NCI-H1436 (cell line): ENCODE measurements at places on chromosomes 6 and 20.

- DNase-seq, result no peak
Measured at GRCh38 chr6:57301757-57302156, 15.7 kb upstream of the PRIM2 start.

- no peak for DNase-seq
Measured at GRCh38 chr6:6634735-6635075, 46.2 kb downstream of the LY86 start.

GRCh38 chr20:59006864-59007664 lies at the start of gene CTSZ:
TSS of gene CTSZ (minus strand) at chr20:59007254. CDS start at chr20:59007128, 126 bp downstream.
- DNase-seq, result no peak

- DNase-seq, result no peak
Measured at GRCh38 chr6:63537201-63537958, 34.9 kb upstream of the LOC128125822 start.

GRCh38 chr6:26299286-26300042 lies 65.5 kb upstream of the BTN3A2 start:
- no peak for DNase-seq

GRCh38 chr6:34349211-34349610 lies 43.3 kb downstream of the NUDT3 start:
- DNase-seq, result no peak

GRCh38 chr20:58684291-58684690 lies 8.3 kb upstream of the NPEPL1 start:
- no peak for DNase-seq

DNA sequence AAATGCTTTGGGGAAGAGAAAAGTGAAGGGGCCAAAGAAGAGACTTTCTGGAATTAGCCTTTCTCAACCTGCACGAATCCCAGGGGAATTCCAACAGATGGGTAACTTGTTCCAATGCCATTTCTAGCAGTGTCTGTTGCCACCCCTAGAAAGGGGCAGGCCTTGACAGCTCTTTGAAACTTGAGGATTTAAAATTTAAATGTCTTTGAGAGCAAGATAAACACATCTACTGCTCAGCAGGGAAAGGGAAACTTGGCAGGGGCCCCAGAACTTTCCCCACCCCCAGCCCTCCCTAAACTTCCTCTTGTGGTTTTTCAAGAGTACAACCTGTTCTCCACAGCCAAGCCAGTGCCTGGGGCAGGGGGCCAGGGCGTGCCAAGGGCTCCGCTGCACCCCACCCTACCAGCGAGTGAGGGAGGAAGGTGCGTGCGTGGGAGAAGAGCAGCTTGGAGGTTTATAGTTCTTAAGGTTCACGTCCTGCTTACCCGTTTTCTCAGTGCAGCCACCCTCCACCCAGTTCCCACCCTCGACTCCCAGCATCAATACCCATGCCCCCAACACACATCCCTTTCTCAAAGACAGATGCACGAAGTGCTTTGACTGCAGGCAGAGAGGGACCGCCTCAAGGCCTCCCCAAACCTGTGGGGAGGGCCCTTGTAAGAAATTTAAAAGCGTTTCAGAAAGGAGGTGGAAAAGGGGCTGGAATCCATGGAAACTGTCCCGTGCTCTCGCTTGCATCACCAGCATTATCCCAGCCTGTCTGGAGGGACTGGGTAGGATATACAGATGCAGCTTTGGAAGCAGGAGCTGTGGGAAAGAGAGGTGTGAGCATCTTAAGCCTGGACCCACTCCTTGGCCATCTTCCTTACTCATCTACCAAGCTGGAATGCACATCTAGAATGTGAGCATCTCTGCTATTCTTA lies 4.5 kb upstream of the TAF8 start:
- DNase-seq, result peak; percentile 26

- DNase-seq, result no peak
Measured at GRCh38 chr20:48550814-48551213, 277.0 kb downstream of the PREX1 start.

- DNase-seq, result no peak
Measured at GRCh38 chr6:91633374-91634111, 1046.7 kb upstream of the MAP3K7 start.

DNA sequence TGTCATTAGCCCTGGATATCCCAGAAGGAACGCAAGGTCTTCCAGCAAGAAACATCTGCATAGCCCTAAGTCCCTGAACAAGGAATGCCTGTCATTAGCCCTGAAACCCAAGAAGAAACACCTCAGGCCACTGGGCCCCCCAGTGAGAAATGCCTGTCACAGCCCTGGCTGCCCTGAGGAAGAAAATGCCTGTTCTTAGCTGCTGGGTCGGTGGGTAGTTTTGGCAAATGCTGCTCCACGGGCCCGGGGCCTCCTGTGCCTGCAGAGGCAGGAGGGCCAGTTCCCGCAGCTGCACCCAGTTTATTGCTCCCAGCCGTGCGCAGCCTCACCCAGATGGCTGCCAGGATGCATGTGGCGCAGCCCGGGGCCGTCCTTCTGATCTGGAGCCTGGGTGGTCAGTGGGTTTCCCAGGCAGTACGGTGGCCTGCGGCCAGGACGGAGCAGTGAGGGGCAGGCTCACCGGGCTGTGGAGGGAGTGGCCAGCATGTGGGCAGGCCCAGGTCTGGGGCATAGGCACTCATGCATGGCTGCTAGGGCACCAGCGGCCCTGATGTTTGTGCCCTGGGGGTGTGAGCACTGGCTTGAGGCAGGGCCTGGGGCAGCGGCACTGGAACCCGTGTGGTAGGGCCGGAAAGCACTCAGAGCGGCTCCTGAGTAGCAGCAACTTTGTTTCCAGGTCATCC lies 219.0 kb downstream of the ERMARD start:
- no peak for DNase-seq

DNA sequence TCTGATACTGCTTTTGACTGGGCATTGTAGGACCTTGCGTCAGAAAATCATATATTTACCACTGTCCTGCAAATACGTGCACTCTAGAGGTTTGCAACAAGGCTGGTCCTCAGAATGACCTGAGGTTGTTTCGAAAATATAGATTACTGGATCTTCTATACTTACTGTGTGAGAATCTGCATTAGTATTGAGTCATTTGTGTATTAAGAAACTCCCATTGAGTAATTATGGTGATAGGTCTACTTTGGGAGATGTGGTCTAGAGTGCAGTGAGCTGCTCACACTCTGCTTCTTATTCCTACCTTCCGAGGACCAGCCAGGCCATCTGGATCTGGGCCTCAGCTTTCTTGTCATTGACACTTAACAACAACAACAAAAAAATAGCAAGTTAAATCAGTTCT lies 9.6 kb downstream of the KLHL32 start:
- DNase-seq, result no peak

DNA sequence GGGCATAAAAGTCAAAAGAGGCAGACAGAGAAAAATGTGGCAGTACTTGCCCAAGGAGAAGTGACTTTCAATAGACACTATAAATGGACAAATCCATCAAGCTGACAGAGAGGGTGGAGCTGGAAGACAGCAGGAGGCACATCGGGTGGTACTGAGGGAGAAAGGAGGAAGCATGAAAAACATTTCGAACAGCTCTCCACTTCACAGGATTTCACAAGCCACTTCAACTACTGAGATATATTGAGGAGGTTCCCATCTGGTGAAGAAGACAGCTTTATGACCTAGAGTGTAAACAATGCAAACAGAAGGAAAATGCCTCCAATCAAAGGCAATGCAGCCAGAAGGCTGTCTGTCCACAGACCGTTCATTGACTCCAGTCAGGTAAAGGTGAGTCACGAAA lies 259.4 kb upstream of the ECI2 start:
- DNase-seq, result no peak

DNA sequence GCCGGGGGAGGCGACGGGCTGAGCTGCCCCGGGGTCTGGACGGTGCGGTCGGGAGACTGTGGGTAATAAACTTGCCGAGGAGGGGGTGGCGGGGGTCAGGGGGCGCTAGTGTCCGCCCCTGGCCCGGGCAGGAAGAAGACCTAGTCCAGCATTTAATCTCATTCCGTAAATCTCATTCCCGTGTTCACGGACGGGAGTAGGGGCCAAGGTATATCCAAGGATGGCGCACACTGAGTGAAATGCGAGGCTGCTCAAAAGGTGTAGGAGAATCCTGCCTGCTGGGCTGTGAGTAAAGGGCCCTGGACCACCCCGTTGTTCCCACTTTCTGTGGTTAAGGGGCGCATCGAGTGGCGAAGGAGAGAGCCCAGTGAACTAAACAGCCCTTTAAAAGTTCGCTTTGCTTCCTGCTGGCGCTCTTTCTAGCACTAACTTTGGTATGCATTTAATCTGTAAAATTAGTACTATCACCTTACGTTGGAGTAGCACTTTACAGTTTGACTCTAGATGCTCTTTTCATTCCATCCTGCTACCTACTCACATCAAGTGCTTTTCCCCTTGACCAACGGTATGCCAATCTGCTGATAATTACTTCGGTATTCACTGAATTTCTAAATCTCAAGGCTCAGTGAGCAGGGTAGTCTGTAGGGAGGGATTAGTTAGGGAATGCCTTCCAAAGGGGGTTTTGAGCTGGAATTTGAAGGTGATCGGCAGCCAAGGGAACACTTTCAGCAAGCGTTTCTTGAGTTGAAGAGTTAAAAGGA lies 730 bp downstream of the PARD6B start:
- no peak for DNase-seq

DNA sequence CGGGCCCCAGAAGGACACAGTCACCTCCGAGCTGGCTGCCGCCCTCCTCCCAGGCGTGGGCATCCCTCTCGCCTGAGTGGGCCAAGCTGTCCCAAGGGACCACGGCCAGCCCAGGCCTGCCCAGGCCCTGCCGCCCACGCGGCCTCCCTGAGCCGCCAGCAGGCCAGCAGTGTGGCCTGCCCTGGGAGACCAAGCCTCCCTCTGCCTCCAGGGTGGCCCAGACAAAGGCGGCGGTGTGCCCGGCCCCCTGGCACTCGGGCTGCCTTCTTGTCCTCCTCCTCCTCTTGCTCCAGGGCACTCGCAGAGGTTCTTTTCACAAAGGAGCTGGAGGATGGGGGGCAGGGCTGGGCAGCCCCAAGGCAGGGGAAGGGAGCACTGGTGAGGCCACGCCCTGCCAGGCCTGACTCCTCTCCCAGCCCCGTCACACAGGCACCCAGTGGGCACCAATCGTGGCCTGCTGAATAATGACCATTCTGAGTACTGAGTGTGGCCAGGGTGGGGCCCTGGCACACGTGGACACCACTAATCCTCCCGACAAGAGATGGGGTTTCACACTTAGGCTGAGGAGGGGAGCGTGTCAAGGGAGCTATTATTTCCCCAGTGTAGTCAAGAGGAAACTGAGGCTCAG lies 25.3 kb downstream of the NOL4L start:
- peak; percentile 12 for DNase-seq

- DNase-seq, result no peak
Measured at GRCh38 chr20:62453186-62453808, 22.5 kb downstream of the GATA5 start.

GRCh38 chr6:88089708-88090107 lies 42.1 kb downstream of the SPACA1 start:
- no peak for DNase-seq

DNA sequence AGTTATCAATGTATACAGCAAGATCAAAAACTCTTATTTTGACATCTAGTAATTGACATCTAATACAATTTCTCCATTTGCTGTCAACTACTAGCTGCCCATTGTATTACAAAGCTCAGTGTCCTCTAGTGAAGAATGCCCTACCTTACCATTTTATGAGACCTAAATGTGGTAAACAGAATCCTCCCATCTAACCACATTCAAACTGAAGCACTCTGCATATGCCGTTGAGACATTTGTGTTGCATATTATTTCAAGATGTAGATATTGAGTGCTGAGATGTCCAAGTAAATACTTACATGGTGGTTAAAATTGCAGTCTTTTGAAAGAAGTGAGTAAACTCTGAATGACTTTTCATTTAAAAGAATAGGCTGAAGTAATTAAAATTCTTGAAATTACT lies 597 bp upstream of the GLYATL3 start:
- no peak for DNase-seq

DNA sequence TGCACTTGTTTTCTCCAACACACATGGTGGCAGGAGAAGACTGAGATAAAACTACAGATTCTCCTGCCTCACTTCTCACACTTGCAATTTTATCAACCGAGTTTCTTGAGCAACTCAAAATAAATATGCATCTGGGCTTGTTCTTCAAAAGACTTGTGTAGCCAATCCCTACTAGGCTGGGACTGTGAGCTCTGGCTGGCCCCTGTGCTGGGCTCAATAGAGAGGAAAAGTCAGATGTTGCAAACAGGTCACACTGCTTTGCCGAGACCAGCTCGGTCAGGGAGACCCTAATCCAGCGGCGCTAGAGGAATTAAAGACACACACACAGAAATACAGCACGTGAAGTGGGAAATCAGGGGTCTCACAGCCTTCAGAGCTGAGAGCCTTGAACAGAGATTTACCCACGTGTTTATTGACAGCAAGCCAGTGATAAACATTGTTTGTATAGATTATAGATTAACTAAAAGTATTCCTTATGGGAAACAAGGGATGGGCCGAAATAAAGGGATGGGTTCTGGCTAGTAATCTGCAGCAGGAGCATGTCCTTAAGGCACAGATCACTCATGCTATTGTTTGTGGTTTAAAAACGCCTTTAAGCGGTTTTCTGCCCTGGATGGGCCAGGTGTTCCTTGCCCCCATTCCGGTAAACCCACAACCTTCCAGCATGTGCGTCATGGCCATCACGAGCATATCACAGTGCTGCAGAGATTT lies 32.7 kb downstream of the FAM50B start:
- no peak for DNase-seq

DNA sequence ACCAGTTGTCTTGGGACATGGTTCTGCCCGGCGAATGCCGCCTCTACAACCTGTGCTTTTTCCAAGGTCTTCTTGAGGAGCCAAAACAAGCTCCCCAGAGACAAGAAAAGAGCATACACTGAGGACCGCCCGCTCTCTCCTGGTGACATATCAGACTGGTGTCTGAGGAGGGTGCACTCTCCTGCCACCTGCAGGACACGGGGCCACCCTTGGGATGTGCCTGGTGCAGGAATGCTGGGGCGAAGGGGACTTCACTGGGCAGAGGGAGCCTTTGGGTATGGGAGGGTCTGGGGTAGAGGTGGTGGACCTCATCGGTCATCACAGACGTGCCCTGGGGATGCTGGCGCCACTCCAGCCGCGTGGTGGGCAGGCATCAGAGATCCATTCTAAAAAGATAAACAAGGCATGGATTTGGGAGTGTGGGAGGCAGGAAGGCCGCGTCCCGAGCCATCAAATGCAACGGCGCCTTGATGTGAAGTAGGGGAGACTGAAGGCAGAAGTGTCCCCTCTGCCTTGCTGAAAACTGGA lies 163.3 kb downstream of the CD83 start:
- no peak for DNase-seq

GRCh38 chr20:49515586-49515985 lies 33.1 kb upstream of the KCNB1 start:
- no peak for DNase-seq

DNA sequence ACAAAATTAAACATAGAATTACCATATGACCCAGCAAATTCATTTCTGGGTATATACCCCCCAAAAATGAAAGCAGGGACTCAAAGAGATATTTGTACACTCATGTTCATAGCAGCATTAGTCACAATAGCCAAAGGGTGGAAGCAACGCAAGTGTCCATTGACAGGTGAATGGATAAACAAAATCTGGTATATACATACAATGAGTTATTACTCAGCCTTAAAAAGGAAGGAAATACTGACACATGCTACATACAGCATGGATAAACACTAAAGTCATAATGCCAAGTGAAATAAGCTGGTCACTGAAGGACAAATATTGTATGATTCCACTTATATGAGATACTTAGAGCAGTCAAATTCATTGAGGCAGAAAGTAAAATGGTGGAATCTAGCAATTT lies 5.3 kb upstream of the STX11 start:
- DNase-seq, result no peak

- no peak for DNase-seq
Measured at GRCh38 chr6:162478192-162478671, 249.3 kb downstream of the PRKN start.
